ENCODE measurements at places on chromosomes 13 and 19. TPM values are rescaled to one million over a fixed set of nuclear protein-coding genes. Genes with fewer than 3 reads are reported as not detected.
A peak's percentile ranks its signal among the peaks of the same experiment; 100 is the strongest.

The CEACAM6 gene
- 1.7 TPM for polyA plus RNA-seq

The GPR180 gene
- 1.0 TPM for polyA plus RNA-seq

The KCTD4 gene
- 0.11 TPM for polyA plus RNA-seq

The LIM2 gene
- polyA plus RNA-seq: not detected

The PLPPR3 gene
- polyA plus RNA-seq: 0.05 TPM

The MCEMP1 gene
- 0.19 TPM for polyA plus RNA-seq

The FFAR2 gene
- polyA plus RNA-seq: 0.30 TPM

The LSM7 gene
- 170 TPM for polyA plus RNA-seq

The ZSCAN5B gene
- polyA plus RNA-seq: not detected

The CEACAM4 gene
- polyA plus RNA-seq: 0.30 TPM

The BEST2 gene
- not detected for polyA plus RNA-seq

The CLDND2 gene
- polyA plus RNA-seq: 7.7 TPM

The PTGER1 gene
- 0.31 TPM for polyA plus RNA-seq

The PRX gene
- polyA plus RNA-seq: 3.7 TPM

The APLP1 gene
- 154 TPM for polyA plus RNA-seq

GRCh38 chr19:1313695-1314613 is 28.3 kb downstream of the EFNA2 start:
- DNase-seq: no peak
- no peaks in the 10 kb centered on the region for H3K27me3 ChIP-seq
- peaks cover 4% of the 10 kb centered on the region for H3K4me1 ChIP-seq

DNA sequence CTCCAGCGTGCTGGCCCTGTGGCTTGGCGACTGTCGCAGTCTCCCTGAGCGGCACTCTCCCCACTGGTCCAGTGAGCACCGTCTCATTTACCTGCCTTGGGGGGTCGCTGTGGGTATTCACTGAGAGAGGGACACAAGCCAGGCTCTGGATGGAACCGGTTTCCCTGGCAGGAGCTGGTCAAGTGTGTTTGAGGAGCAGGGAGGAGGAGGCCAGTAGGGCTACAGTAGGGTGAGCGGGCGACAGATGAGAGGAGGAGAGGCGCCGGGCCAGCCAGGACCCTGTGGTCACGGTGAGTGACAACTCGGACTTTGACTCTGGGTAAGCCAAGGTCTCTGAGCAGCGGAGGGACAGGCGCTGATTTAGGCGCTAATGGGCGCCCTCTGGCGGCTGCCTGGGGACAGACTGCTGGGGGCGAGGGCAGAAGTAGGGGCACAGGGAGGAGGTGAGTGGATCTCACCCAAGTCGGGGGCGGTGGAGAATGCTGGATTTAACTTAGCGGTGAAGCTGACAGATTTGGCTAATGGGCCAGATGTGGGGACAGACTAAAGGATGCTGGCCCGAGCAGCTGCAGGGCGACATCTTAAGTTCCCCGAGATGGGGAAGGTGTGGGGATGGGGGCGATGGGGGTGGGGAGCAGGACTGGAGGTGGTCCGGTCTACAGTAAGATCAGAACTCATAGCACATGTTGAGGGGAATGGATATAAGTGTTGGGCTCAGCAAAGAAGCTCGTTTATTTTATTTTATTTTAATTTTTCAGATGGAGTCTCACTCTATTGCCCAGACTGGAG is 4.7 kb upstream of the PRMT1 start:
- no peak overlapping the region for H3K4me3 ChIP-seq
- H3K36me3 ChIP-seq: no peaks in the 10 kb centered on the region
- peaks cover 8% of the 10 kb centered on the region for H3K4me1 ChIP-seq
- peak; percentile 91 for DNase-seq
- peak overlapping the region; percentile 77 for H3K27ac ChIP-seq

- no peaks in the 10 kb centered on the region for H3K4me1 ChIP-seq
- H3K27ac ChIP-seq: no peak overlapping the region
- DNase-seq: no peak
- no peaks in the 10 kb centered on the region for H3K27me3 ChIP-seq
- no peaks in the 10 kb centered on the region for H3K36me3 ChIP-seq
Observed at GRCh38 chr19:33110137-33110910, 21.6 kb upstream of the WDR88 start.

DNA sequence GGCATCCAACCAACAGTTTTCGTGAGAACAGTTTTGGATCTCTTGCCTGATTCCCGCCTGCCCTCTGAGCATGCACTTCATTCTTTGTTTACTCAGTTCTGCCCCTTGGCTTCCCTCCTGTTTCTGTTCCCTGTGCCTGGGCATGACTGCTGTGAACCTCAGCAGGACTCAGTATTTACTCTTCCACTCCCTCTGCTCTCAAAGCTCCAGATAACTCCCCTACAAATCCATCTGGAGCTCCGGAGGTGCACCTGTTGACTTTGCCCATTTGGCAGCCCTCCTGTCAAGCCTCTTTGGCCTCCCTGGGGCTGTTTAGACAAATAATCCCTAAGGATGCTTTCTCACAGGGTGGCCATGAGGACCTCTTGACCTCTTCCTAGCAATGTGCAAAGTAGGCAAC is 34.2 kb upstream of the ARGLU1 start:
- H3K27ac ChIP-seq: no peak overlapping the region
- H3K4me1 ChIP-seq: no peaks in the 10 kb centered on the region
- H3K27me3 ChIP-seq: no peaks in the 10 kb centered on the region
- no peak overlapping the region for H3K4me3 ChIP-seq

GRCh38 chr19:38769635-38770211 is 3.6 kb downstream of the LGALS7 start:
- DNase-seq: peak; percentile 80
- no peaks in the 10 kb centered on the region for H3K27me3 ChIP-seq
- no peak overlapping the region for H3K27ac ChIP-seq
- no peaks in the 10 kb centered on the region for H3K4me1 ChIP-seq

DNA sequence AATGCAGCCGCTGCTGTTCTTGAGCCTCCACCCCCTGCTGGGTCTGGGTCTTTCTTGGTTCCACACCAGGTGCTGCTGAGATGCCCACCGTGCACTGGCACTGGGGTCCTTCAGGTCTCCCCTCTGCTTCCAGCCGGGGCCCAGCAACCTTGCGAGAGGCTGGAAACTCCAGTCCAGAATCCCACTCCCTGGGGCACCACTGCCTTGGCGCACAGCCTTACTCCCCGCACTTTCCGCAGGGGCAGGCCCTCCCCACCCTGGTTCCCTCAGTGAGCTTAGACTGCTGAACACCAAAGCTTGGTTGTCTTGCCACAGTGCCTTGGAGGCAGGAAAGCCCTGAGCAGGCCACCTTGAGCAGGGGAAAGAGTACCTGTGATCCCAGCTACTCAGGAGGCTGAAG is 60.0 kb downstream of the ANKRD10 start:
- H3K36me3 ChIP-seq: no peaks in the 10 kb centered on the region
- H3K27ac ChIP-seq: no peak overlapping the region
- H3K4me1 ChIP-seq: no peaks in the 10 kb centered on the region
- H3K4me3 ChIP-seq: no peak overlapping the region
- no peak for DNase-seq

- no peak overlapping the region for H3K27ac ChIP-seq
- peaks cover 4% of the 10 kb centered on the region for H3K36me3 ChIP-seq
- H3K4me1 ChIP-seq: peaks cover 6% of the 10 kb centered on the region
- no peak for DNase-seq
- H3K27me3 ChIP-seq: no peaks in the 10 kb centered on the region
Observed at GRCh38 chr19:32580353-32580900, 563 bp upstream of the PDCD5 start.

DNA sequence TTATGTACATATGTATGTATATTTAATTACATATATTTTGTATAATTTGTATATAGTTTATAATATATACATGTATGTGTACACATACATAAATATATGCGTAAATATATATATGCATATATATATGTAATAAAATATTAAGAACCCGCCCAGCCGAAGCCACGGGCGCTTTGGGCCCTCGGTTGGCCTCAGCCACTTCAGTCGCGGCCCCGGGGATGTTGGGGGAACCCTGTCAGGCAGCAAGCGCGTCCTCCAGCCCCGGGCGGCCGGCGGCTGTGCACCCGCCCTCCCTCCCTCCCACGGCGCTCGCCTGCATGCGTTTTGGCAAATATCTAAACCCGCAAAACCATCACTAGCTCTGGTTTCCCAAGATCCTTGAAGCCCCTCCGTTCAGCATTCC is 7.9 kb upstream of the ZNF606 start:
- no peak overlapping the region for H3K27ac ChIP-seq
- H3K4me1 ChIP-seq: no peaks in the 10 kb centered on the region
- DNase-seq: no peak
- H3K4me3 ChIP-seq: no peak overlapping the region
- H3K27me3 ChIP-seq: no peaks in the 10 kb centered on the region

- no peaks in the 10 kb centered on the region for H3K27me3 ChIP-seq
- H3K4me3 ChIP-seq: peak overlapping the region; percentile 10
- DNase-seq: no peak
- H3K36me3 ChIP-seq: no peaks in the 10 kb centered on the region
- no peaks in the 10 kb centered on the region for H3K4me1 ChIP-seq
- H3K27ac ChIP-seq: peak overlapping the region; percentile 48
Observed at GRCh38 chr13:110308656-110309359, 1.7 kb downstream of the COL4A2 start.

- no peak for DNase-seq
- H3K4me1 ChIP-seq: no peaks in the 10 kb centered on the region
- no peaks in the 10 kb centered on the region for H3K27me3 ChIP-seq
- no peak overlapping the region for H3K27ac ChIP-seq
- H3K36me3 ChIP-seq: no peaks in the 10 kb centered on the region
Observed at GRCh38 chr13:50712456-50712855, 131.0 kb downstream of the DLEU7 start.

GRCh38 chr13:40476175-40476958 is 190.1 kb downstream of the FOXO1 start:
- H3K27ac ChIP-seq: peak overlapping the region; percentile 32
- no peak for DNase-seq
- no peaks in the 10 kb centered on the region for H3K27me3 ChIP-seq
- no peaks in the 10 kb centered on the region for H3K36me3 ChIP-seq
- peaks cover 15% of the 10 kb centered on the region for H3K4me1 ChIP-seq
- no peak overlapping the region for H3K4me3 ChIP-seq

- no peak for DNase-seq
- H3K27ac ChIP-seq: no peak overlapping the region
- no peaks in the 10 kb centered on the region for H3K4me1 ChIP-seq
- no peaks in the 10 kb centered on the region for H3K36me3 ChIP-seq
- no peak overlapping the region for H3K4me3 ChIP-seq
Observed at GRCh38 chr13:76439546-76439945, 446.7 kb downstream of the KCTD12 start.

GRCh38 chr13:99418103-99418842 is 83.0 kb upstream of the TM9SF2 start:
- no peak for DNase-seq
- no peaks in the 10 kb centered on the region for H3K4me1 ChIP-seq
- H3K27me3 ChIP-seq: no peaks in the 10 kb centered on the region
- H3K4me3 ChIP-seq: no peak overlapping the region
- H3K27ac ChIP-seq: no peak overlapping the region

- H3K27me3 ChIP-seq: no peaks in the 10 kb centered on the region
- no peaks in the 10 kb centered on the region for H3K36me3 ChIP-seq
- H3K27ac ChIP-seq: no peak overlapping the region
- no peak overlapping the region for H3K4me3 ChIP-seq
Observed at GRCh38 chr13:32135655-32136054, 104.1 kb downstream of the FRY start.

- no peaks in the 10 kb centered on the region for H3K36me3 ChIP-seq
- H3K27ac ChIP-seq: peak overlapping the region; percentile 55
- H3K4me1 ChIP-seq: peaks cover 3% of the 10 kb centered on the region
- H3K27me3 ChIP-seq: no peaks in the 10 kb centered on the region
Observed at GRCh38 chr19:48487544-48487943, 18.4 kb downstream of the CYTH2 start.

DNA sequence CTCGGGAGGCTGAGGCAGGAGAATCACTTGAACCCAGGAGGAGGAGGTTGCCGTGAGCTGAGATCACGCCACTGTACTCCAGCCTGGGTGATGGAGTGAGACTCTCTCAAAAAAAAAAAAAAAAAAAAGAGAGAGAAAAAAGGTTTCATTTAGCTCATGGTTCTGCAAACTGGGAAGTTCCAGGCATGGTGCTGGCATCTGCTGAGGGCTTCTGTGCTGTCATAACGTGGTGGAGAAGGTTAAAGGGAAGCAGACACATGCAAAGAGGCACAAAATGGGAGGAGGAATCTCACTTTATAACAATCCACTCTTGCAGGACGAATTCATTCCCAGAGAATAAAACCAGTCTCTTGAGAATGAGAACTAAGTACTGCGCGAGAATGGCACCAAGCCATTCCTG is 34.9 kb upstream of the SIAH3 start:
- H3K36me3 ChIP-seq: no peaks in the 10 kb centered on the region
- no peak overlapping the region for H3K27ac ChIP-seq
- no peaks in the 10 kb centered on the region for H3K4me1 ChIP-seq
- DNase-seq: no peak
- H3K4me3 ChIP-seq: no peak overlapping the region

DNA sequence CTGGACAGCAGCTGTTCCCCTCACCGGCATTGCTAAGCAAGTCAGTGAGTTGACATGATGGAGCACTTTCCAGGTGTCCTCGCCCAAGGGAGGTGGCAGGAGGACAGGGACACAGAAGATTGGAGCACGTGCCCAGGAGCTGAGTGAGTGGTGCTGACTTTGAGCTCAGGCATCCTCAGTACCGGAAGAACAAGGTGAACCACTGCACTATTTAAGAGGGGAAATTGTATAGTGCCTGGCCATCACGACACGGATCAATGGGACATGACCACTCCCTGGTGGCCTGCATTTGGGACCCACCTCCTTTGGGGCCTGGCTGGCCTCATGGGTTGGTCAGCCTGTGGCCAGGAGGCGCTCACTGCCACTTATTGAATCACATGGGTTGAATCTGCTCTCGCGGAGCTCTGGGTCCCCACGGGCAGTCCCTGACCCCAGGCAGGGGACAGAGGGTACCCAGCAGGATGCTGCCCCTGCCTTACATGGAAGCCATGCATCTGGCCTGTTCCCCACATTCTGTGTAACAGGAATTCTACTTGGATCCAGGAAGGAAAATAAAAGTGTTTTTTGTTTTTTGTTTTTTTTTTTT is 206.9 kb upstream of the ZNF536 start:
- no peak overlapping the region for H3K4me3 ChIP-seq
- no peaks in the 10 kb centered on the region for H3K27me3 ChIP-seq
- H3K27ac ChIP-seq: no peak overlapping the region
- no peaks in the 10 kb centered on the region for H3K36me3 ChIP-seq

- no peaks in the 10 kb centered on the region for H3K36me3 ChIP-seq
- H3K27me3 ChIP-seq: no peaks in the 10 kb centered on the region
- H3K27ac ChIP-seq: no peak overlapping the region
- DNase-seq: no peak
- H3K4me3 ChIP-seq: no peak overlapping the region
- no peaks in the 10 kb centered on the region for H3K4me1 ChIP-seq
Observed at GRCh38 chr13:82407321-82407720, 1475.0 kb downstream of the SLITRK1 start.

Measured in pancreas (tissue), 10 donors.